ENCODE measurements at places on chromosomes 6 and 20.

DNA sequence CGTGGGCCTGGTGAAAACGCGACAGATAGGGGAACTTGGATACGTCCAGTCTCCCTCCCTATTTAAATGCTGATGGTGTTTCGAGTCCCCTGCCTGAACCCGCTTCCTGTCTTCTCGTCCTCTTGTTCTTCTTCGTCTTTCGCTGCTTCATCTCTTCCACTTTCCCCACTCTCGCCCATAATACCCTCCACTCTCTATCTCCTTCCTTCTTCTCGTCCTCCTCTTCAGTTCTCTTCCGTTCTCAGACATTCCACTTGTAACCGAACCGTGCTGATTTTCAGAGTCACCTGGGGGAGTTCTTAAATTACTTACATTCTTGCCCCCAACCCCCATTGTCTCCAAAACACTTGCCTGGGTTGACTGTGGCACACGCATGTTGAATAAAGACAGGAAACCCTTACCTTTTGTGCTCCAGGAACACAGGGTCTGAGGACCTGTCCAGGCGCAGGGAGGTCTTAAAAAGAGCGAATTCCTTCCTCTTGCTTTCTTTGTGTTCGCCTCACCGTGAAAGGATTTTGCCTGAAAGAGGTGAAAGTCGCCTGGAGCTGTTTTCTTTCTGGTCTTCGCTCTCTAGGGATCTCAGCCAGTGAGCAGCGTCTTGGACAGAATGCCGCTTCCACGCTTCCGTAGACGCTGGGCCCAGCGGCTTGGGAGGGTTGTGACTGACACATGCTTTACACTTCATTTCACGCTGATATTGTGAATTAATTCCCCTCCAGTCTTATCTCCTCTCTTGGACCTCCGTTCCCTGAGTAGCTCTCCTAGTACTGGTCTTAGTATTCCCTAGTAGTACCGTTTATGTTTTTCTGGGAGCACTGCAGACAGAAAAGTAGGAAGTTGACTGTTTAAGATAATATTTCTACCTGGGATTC is 184.0 kb downstream of the GPX5 start:
- no peak for DNase-seq

- DNase-seq, result no peak
Observed at GRCh38 chr6:131828951-131829350, 21.1 kb downstream of the ENPP1 start.

- DNase-seq, result peak; percentile 93
Observed at GRCh38 chr6:75143191-75143590, 62.7 kb downstream of the COL12A1 start.

DNA sequence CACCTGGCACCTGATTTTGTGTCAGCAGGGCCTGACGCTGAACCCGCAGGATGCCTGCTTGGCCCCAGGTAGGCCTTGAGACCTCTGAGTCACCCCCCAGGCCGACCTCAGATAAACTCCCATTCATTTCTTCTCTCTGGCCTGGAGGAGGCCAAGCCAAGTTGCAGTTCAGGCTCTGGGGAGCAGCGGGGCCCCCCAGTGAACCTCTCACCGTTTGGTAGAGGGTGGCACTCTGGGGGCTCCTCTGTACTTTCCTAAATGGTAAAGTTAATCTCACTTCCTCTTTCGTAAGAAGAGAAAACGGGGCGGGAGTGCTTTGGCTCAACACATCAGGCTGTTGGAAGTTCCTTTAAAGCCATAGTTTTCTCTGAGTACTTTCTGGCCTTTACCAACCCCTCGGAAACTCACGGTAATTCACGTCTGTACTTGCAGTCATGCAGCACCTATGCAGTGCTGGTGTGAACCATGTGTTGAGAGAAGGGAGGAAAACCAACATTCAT is 2.8 kb downstream of the SIRPA start:
- DNase-seq, result no peak

DNA sequence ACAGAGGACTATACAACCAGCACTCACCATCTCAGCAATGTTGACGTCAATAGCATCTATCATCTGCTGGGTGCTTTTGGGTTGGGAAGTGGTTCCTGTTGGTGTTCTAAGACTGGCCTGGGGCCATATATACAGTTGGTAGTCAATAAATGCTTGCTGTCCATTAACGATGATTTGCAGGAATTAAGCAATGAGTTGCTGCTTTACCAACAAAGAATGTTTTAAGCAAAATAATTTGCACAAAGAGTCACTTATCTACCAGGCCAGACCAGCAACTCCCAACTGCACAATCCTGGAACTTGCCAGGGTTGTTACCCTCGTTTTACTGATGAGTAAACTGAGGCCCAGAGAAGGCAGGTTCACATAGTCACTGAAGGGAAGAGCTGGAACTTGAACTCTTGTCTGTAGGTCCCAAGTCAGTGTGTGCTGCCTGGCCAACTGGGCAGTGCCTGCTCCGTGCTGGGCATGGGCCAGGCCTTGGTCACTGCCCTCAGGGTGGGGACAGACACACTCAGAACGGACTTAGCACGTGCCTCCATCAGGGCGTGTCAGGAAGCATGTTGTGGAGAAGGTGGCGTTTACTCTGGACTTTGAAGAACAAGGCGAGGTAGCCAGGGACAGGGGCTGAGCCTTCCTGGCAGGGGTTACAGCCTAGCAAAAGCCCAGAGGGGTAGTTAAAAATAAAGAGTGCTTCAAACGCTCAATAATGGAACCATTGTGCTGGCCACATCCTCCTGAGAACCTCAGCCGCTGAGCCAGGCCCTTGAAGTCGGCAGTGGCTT is 2.5 kb upstream of the SRC start:
- DNase-seq, result no peak

DNA sequence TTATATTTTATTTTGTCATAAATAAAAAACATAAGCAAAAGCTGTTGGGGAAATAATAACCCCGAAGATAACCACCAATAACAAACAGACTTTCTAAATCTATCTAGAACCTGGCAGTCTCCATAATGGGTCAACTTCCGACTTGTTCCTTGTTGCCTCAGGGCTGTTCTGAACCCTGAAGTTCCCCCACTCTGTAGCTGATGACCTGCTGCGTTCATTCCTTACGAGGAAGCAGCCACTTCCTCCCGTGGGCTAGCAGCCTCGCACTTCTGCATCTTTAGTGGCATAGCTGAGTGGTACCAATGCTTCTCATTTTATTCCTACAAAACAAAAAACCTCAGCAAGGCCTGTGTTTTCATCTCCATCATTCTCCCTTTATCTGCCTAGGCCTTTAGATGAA is 103.0 kb downstream of the PLEKHG1 start:
- DNase-seq, result no peak

DNA sequence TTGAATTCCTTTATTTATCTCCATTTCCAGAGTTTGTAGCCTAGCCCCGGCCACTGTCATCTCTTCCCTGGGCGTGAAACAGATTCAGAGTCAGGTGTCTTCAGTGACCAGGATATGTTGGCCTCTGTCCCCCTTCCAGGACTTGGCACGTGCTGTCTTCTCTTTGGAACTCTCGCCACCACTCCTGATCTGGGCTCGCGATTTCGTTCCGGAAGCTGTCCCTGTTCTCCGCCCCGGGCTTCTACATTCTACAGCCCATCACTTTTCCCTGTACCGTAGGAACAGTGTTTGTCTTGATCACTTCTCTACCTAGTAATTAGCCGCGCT is 739 bp downstream of the GSS start:
- peak; percentile 59 for DNase-seq

GRCh38 chr6:75135450-75135849 is 70.4 kb downstream of the COL12A1 start:
- DNase-seq, result peak; percentile 73

- DNase-seq, result peak; percentile 85
Observed at GRCh38 chr6:75275067-75275466, 9.5 kb downstream of the TMEM30A start.

DNA sequence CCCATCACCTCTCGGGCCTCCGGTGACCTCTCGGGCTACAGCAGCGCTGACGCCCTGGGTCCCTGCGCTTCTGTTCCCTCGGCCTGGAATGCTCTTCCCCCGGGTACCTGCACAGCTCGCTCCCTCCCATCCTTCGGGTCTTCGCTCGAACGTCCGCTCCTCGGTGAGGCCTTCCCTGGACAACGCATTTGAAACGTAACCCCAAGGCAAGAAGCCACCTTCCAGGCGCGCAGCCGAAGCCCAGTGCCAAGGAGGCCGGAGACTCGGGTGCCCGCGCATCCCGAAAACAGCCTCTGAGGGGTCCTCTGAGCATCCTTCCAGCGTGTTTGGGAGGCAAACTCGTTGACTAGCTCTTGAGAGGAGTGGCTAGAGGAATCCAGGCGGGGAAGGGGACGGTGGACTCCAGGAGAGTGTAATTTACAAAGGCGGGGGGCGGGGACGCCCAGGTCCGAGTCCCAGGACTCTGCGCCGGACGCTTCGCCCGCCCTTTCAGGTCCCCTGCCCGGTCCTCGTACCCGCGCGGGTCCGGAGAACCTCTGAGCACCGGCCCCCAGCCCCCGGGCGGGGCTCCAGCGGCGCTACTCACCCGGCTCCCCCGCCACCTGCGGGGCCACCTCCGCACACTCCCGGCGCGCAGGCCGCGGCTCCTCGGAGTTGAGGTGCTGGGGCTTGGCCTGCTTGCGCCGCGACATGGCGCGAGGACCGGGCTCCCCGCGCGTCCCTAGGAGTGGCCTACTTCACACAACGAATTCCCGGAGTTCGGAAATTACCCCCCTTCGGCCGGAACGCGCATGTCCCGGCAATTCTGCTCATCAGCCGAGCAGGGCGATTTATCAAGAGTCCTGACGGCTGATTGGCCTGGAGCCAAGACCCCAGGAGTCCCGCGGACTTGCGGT is 86.8 kb downstream of the ZFP64 start:
- DNase-seq, result peak; percentile 66

DNA sequence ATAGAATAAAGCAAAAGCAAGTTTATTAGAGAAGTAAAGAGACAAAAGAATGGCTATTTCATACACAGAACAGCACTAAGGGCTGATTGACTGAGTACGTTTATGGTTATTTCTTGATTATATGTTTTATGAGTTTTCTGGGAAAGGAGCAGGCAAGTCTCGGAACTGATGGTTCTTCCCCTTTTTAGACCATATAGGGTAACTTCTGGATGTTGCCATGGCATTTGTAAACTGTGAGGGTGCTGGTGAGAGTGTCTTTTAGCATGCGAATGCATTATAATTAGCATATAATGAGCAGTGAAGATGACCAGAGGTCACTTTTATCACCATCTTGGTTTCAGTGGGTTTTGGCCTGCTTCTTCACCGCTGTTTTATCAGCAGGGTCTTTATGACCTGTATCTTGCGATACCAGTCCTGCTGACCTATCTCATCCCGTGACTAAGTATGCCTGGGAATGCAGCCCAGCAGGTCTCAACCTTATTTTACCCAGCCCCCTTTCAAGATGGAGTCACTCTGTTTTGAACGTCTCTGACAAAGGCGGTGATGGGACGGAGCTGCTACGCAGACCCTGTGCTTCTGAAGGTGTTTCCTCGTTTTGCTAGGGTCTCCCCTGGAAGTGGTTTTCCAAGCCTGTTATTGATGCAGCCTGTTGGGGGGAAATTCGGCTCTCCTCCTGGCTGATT is 45.4 kb upstream of the BMP6 start:
- DNase-seq, result no peak

DNA sequence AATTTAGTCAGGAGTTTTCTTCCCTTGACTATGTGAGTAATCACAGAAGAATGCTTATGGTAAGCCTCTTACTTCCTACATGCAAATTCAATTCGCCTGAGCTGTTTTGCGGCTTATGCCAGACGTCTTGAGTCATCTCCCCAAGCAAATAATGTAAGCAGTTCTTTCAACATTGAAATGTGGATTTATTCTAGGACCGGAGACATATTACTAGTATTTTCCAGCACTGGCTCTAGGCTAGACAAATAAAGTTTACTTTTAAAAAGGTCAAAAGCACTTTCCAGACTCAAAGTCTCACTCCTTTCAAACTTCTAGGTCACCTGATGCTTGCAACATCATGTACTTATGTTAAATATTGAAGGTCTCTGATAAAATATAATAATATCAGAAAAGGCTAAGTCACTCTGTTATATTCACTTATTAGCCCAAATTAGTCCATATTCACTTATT is 38.1 kb upstream of the NOX3 start:
- DNase-seq, result peak; percentile 99

GRCh38 chr20:4154958-4155411 is 139.6 kb upstream of the RNF24 start:
- DNase-seq, result no peak

- no peak for DNase-seq
Observed at GRCh38 chr6:129946439-129947140, 71.8 kb upstream of the L3MBTL3 start.

DNA sequence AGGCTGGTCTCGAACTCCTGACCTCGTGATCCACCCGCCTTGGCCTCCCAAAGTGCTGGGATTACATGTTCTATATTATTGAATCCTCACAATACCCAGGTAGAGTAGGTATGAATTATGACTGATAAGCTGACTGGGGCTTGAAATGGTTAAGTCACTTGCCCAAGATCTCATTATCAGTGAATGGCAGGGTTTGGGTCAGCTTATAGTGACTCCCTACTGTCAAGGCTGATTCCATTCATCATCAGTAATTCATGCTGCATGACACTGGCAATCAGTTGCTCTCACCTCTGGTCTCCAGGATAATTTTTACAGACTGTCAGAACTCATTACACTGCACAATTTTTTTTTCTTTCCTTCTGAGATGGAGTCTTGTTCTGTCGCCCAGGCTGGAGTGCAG is 127.6 kb downstream of the KIF13A start:
- no peak for DNase-seq

DNA sequence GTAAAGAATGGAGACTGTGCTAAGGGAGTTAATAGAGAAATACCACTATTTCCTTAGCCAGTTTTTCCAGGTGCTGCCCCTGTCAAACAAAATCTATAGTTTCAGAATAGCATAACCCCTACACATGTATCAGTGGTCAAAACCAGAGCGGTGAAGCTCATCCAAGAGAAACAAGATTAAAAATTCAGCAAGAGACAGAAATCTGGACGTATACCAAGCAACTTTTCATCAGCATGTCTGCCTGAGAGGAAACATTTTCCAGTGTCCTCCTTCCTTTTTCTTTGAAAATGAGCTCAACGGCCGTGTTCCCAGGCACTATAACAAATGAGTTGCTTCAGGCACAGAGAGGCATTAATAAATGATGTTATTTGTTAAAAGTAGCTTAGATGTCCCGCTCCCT is 416.5 kb downstream of the BCKDHB start:
- peak; percentile 37 for DNase-seq
